Urothelium cell line (cell line): ENCODE measurements at places on chromosomes 4 and X.

DNA sequence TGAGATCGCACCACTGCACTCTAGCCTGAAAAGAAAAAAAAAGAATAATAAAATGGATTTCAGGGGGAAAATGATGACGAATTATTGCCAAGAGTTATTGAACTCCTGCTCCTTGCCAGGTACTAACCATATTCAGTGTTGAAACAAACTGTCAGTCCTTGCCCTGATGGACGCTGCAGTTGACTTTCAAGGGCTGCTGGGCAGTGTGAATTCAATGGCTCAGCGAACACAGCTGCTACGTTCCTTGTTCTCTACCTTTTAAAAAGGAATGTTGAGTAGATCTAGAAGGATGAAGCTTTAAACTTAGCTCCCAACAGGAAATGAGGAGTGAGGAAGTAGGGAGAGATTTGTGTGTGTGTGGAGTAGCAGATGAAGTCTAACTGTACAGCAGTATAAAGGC is 2.7 kb downstream of the LIMCH1 start:
- no peak for DNase-seq

- DNase-seq = no peak
Observed at GRCh38 chr4:20764366-20764992, 64.2 kb downstream of the PACRGL start.

DNA sequence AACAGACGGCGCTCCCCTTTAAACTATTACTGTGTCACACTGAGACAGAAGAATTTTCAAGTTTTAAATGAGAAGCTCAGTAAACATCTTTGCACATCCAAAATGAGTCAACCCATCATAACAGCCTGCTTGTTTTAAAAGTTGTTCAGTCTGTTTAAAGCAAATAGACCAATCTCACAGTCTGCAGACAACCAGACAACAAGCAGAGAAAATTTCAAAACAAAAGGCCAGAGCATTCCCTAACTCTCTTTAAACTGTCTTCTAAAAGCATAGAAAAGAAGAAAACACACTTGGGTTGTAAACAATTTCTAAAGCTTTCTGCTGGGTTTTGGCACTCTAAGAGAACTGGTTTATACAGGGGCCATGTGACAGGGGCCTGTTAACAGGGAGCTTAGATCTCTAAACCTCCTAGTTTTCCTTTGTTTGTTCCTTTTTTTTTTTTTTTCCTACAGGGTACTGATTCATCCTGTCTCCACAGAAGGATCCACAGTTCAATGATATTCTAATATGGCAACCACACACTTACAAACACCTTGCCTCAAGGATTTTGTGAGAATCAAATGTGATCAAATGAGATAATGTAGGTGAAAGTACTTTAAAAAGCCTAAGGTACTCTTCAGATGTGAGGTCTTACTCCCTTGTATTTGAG is 100.8 kb upstream of the MAML3 start:
- no peak for DNase-seq

- DNase-seq = no peak
Observed at GRCh38 chrX:24466025-24466424, 939 bp downstream of the PDK3 start.

DNA sequence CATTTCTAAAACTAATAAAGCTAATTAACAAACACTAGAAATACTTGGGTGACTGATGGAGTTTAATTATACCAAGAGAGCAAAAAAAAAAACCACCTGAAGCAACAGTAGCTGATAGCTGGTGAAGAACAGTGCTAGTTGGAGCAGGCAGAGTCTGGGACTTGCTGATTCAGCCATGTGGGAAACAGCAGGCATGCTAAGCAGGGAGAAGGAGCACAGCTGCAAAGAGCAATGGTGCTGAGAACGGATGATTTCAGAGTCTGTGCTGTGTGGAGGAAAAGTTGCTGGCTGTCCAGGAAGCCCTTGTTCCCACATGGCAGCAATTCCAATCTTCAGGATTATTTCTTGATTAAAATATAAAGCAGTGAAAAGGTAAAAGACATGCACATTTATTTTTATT is 68.8 kb downstream of the NPY1R start:
- DNase-seq = no peak

DNA sequence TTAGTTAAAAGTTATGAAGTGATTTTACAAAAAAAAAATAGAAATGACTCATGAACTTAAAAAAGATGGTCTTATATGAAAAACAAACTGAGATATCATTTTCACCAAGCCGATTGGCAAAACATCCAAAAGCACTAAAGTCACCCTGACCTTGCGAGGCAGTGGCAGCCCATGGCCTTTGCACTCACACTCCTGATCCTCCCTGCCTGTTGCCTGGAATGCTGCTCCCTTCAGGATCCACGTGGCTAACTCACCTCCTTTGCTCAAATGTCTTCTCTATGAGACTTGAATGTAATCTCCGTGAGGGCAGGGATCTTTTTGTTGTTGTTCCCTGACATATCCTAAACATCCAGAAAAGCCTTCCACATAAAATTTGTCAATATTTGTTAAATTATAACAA is 106.4 kb downstream of the RAPGEF2 start:
- no peak for DNase-seq

- no peak for DNase-seq
Observed at GRCh38 chr4:52052475-52052780, 1.3 kb downstream of the SPATA18 start.

DNA sequence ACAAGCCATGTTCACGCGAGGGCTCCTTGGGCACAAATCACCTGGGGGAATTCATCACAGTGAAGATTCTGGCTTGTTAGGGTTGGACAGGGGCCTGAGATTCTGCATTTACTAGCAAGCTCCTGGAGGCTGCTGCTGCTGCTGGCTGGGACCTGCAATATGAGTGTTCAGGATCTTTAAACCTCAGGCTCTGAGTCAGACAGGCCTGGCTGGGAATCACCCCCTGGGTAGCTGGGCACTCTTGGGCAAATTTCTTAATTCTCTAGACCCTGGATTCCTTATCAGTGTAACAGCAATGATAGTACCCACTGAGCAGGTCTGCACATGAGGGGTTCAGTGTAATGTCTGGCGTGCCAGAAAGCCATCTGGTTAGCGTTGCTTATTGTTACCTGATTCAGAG is 101.5 kb downstream of the DHX15 start:
- no peak for DNase-seq

DNA sequence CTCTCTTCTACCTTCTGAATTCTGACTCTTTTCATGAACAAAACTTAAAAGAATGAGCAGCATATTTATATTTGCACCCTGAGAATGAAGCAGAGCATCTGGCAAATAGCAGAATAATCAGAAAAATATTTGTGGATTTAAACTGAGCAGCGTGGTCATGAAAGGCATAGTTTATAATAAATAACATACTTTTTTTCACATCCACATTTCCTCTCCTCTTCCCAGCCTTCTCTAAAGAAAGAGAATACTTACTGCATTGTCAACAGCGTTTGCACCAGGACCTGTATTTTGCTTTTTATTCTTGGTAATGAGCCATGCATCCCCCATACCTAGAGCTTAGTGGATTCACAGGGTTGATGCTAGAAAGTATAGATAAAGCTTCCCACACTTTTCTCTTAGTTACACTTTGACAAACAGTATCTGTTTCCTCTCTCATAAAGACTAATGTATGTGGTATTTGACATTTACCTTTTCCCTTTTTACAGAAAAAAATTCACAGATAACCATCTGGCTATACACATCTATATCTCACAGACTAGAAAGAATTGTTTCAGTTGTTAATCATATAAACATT is 131.5 kb downstream of the PRSS12 start:
- DNase-seq = no peak

DNA sequence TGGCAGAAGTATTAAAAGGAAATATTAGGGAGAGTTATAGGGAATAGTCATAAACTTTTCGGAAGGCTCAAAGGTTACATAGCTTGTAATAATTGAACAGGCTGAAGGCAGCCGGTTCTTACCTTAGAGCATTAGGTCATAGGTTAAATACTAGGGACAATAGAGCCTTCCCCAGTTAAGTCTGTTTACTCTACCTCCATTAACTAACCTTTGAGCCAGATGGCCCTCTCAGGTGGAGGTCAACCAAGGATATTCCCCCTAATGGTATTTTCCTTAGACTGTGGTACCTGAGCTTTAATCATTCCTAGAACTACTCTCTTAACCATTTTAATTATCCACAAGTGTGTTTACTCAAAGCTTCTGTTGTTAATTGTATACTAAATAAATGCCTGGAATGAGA is 920.9 kb upstream of the PABPC4L start:
- no peak for DNase-seq

- DNase-seq = peak; percentile 79
Observed at GRCh38 chr4:183986971-183987946, 82.2 kb downstream of the STOX2 start.

DNA sequence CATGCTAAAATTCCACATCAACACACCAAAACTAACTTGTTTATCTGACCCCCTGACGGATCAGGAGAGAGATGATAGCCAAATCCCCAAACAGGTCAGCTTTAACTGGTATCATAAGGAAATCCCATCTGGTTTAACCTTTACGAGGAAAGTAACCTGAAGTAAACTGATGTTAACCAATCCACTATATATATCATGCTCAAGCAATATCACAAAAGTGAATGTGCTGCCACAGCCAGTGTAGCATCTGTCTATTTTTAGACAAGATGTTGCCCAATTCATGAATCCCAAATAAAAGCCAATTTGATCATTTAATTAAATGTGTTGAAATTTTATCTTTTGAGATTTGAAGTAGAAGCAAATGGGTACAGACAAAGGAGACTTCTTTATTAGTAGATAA is 44.5 kb downstream of the EGF start:
- DNase-seq = no peak

DNA sequence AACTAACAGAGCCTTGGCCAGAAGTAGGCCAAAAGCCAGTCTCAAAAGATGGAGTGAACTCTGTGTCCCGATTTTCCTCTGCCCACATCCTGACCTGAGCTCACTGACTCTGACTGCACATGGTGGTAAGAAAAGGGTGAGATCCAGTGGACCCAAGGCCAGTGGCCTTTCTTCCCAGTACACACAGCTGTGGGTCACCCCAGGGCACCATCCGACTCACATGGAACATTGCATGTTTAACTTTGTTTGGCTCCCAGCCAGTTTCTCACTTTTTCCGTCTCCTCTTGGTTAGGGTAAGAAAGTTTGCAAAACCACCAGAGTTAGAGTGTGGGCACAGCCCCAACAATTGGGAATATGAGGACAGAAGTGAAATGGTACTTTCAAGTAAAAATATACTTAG is 69.8 kb downstream of the GAB1 start:
- peak; percentile 6 for DNase-seq

GRCh38 chr4:158428242-158428641 is 93.4 kb upstream of the RXFP1 start:
- peak; percentile 17 for DNase-seq

GRCh38 chr4:1502976-1503375 is 96.7 kb upstream of the NKX1-1 start:
- DNase-seq = no peak

DNA sequence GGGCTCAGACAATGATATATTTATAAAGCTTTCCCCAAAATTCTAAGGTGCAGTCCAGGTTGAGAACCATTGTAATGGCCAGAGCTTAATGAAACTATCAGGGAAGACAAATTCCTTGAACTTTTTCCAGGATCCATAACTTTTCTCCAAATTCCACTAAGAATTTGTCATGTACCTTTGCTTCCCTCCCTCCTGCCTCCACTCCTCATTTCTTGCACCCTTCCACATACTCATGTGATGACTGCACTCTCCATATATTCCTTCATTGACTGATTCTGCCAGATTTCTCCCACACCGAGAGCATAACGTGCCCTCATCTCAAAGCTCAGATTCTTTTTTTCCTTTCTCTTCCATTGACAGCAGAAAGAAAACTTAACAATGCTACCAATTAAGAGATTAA is 20.9 kb upstream of the AMELX start:
- no peak for DNase-seq

DNA sequence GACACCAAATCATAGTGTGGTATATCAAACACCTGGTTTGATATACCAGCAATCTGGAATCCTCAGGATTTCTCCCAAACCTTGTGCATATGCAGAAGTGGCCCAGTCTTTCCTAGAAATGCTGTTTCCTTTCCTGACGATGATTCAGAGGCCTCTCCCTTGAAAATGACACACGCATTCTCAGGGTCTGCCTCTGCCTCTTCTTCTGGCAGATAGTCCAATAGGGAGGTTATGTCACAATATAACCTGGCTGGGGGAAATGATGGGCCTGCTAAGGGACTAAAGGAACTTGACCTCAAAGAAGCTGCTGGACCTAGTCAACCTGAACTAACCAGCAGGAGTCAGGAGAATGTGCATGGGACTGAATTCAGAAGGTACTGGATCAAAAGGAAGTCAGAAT is 435.2 kb downstream of the IDS start:
- DNase-seq = no peak

- peak; percentile 10 for DNase-seq
Observed at GRCh38 chrX:44244008-44244407, 99.5 kb downstream of the EFHC2 start.

DNA sequence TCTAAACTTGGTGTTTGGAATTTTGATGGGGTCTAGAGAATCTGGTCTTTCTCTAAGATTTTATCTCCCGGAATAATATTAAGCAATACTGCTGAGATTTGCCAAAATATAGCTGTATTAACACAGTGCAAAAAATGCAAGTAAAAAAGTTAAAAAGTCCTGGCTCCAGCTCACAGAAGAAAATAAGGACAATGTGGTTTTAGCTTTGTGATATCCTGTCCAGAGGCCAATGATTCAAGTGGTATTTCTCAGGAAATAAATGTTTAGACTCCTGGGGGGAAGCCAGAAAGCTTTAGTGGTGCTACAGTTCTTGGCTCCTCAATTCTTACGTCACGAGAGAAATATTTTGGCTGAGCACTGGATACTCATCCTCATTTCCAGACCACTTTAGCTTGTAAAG is 40.9 kb upstream of the IL13RA2 start:
- DNase-seq = peak; percentile 6

- DNase-seq = no peak
Observed at GRCh38 chr4:78621395-78621794, 69.8 kb downstream of the ANXA3 start.

- no peak for DNase-seq
Observed at GRCh38 chrX:44989995-44990770, 117.2 kb downstream of the KDM6A start.

DNA sequence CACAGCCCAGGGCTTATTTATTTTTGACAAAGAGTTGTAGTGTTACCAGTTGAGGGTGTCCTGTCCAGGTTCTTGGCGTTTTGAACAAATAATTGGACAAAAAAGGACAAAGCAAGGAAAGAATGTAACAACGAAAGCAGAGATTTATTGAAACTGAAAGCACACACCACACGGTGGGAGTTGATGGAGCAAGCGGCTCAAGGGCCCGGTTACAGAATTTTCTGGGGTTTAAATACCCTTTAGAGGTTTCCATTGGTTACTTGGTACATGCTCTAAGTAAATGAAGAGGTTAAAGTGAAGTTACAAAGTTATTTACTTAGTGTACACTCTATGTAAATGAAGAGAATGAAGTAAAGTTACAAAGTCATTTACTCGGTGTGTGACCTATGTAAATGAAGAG is 27.8 kb upstream of the OPHN1 start:
- no peak for DNase-seq
